Left renal cortex interstitium (tissue), 4 donors: ENCODE measurements at places on chromosomes 12 and 14. TPM values are rescaled to one million over a fixed set of nuclear protein-coding genes. Genes with fewer than 3 reads are reported as not detected.

DNA sequence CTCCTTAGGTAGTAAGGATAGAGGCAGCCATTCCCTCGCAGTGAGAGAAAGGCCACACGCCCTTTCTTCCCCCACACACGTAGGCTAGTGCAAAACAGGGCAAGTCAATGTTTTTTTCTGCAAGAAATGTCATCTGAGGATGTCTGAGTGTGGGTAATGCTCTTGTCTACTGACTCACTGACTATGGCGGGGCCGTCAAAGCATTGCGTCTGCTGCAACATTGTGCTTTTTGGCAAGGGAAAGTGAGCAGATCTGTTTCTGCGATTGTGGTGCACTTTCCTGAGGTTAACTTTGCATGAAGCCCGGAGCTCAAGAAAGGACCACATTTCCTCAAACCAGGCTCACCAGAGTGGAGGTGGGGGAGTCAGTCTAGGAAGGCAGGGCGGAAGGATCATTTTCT lies 181.6 kb upstream of the GZMB start:
- no peak for DNase-seq

GRCh38 chr14:68660495-68660894 lies 132.4 kb downstream of the ZFP36L1 start:
- DNase-seq: no peak

GRCh38 chr12:13101821-13102375 lies 1.6 kb downstream of the GSG1 start:
- DNase-seq: no peak

DNA sequence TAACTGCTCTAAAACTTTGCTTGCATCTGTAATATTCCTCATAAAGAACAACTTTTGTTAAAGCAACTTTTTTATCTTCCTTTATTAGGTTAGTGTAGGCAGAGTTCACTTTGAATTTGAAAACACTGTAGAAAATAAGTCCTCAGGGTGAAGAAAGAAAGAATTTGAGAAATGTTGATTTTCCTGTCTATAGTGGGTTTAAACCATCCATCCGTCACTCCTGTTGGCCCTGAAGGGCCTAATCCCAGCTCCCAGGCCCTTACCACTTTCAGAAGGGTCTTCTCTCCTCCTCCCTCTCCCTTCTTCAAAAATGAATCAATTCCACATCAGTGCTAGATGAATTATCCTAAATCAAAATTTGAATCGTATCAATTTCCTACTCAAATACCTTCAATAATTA lies 4.9 kb upstream of the SLC2A3 start:
- no peak for DNase-seq

DNA sequence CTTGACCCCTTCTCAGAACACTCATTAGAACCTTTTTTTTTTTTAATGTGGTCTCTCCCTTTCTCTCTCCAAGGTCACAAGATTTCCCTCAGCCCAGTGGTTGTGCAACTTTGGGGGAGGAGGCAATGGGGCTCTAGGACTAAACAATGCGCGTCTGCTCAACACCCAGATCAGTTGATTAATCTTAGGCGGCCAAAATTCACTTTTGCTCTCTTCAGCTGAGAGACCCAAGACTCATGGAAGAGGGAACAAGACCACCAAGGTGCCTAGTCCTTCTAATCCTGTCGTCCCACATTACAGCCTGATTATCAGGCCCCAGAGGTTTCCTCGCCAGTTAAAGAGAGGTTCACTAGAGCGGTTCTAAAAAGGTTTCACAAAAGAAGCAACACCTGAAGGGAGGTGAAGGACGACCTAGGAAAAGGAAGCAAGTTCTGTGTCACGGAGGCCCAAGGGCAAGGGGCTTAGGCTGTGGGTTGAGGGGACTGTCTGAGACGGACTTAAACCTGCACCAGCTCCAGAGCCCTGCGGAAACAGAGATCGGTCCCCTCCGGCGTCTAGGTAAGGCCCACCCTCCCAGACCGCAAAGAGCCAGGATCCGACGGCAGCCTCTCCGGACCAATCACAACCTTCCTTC lies 824 bp upstream of the TARBP2 start:
- no peak for DNase-seq

LRFN5 gene
- 10.1 TPM for polyA plus RNA-seq

CIDEB gene
- 25.3 TPM for polyA plus RNA-seq

IFNG gene
- polyA plus RNA-seq: not detected
